ENCODE measurements at places on chromosomes 3 and 15.
A peak's percentile ranks its signal among the peaks of the same experiment; 100 is the strongest.

DNA sequence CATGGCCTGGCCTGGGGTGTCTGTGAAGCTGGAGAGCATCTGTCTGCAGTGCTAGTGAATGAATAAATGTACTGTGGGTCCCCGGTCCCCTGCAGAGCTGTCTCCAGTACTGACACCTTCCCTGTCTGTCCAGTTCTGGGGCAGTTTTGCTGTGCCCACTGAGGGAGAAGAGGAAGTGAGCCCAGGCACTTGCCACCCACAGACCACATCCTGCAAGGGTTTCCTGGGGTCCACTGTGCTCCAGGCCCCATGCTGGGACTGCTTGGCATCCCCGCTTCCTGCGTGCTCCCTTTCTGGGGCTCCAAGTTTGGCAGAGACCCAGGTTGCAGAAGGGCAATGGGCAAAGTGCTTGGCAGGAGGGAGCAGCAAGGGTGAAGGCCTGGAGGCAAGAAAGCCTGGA is 4.9 kb upstream of the SLC6A6 start:
- DNase-seq: peak; percentile 30

DNA sequence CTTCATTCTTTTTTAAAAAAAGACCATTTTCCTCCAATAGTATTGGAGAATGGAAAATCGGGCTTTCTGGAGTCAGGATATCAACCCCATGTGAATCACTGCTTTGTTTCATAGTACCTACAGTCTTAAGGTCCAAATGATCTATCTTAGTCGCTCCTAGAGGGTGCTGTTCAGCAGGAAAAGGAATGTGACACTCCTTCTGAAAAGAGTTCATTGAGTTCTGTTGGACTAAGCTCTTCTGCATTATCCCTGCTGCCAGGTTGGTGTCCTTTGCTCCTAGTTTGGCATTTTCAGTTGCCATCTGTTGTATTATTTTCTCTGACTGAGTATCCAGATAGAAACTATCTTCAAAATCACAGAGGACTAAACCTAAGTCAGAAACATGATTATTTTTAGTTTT is 57.2 kb downstream of the POLQ start:
- DNase-seq: no peak

GRCh38 chr3:59593380-59593779 is 543.6 kb upstream of the CFAP20DC start:
- no peak for DNase-seq

- DNase-seq: no peak
These were observed 248.1 kb downstream of the ERC2 start for GRCh38 chr3:56219894-56220805.

- no peak for DNase-seq
These were observed 38.6 kb downstream of the MOBP start for GRCh38 chr3:39505866-39506742.

GRCh38 chr3:127590282-127590592 is 296 bp downstream of the TPRA1 start:
- DNase-seq: no peak

DNA sequence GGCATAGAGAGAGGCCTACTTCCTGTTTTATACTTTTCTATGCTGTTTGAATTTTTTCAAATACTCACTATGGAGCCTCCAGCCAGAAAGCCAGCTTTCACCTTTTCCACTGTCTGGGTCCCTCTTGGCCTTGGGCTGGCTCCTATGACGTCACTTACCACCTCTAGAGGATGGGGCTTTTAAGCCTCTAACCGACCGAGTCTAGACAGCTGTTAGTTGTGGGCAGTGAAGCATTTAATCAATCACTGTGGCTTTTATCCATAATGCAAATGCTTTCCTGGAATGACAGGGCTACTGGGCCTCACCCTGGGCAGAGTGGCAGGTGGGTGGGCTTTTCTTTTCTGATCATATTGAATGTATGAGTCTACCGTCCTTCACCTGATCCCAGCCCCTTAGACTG is 61.9 kb downstream of the LRRK1 start:
- DNase-seq: no peak

DNA sequence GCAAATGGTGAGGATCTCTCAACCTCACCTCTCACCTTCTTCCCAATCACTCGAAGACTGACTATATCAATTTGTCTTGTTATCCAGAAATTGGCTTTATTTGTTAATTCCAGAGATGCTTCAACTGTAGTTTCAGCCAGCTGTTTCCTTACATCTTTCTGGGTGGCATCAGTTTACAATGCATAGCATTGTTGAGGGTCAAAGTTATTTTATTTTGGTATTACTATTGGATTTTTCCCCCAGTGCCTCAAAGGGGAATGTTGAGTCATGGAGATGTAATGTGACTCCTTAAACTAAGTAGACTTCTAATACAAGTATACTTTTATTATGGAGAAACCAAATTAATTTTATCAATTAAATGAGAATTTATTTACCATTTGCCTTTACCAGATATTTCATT is 351.6 kb downstream of the TIGIT start:
- no peak for DNase-seq

- DNase-seq: no peak
These were observed 132.8 kb downstream of the KCNAB1 start for GRCh38 chr3:156253150-156253549.

DNA sequence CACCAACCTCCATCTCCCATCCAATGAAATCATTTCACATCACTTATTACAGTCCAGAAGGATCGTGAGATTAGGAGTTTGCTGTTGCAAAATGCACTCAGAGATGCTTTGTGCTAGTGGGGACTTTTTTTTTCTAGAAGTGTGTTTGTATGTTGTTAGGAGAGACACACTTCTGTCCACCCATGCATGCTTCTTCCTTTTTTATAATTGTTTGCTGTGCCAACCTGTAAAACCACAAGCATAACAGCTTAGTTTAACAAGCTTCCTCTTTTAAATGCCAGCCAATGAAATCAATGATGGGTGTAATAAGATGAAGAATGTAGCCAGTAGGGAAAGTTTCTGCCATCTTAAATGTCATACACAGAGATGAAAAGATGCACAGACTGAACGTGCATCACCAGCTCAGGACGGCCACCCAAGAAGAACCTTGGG is 305.6 kb upstream of the STT3B start:
- DNase-seq: no peak

DNA sequence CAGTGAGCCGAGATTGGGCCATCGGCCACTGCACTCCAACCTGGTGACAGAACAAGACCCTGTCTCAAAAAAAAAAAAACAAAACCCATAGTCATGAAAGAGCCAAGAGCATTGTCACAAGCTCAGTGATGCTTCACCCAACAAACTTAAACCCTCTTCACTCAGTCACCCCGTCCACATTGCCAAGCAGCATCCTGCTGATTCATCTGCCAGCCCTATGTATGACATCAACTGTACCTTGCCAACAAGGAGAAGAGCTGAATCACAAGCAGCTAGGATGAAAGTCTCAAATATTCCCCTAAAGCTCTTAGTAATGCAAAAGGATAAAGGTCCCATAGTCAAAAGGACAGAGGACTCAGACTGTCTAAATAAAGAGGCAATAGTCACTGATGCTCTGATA is 90.0 kb downstream of the ANO10 start:
- DNase-seq: no peak

DNA sequence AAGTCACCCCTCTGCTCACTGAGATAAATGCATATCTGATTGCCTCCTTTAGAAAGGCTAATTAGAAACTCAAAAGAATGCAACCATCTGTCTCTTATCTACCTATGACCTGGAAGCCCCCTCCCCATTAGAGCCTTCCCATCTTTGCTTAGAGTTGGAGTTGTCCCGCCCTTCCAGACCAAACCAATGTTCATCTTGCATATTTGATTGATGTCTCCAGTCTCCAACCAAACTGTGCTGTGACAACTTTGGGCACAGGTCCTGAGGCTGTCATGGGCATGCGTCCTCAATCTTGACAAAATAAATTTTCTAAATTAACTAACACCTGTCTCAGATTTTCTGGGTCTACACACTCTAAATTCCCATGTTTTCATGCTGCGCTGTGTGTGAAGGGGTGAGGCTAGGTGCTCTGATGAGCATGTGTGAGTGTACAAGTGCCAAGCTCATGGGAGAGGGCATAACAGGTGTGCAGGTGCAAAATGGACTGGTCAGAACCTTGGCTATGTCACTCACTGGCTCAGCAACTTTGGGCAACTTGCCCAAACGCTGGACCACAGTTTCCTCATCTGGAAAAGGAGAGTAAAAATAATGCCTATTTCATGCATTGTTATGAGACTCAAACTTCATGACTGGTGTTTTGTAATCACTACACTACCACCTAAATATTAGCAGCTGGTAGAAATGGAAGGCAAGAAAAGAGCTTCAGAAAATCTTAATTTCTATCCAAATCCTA is 7.2 kb downstream of the DAPK2 start:
- DNase-seq: no peak

GRCh38 chr3:150703299-150703755 is 393 bp downstream of the ERICH6 start:
- no peak for DNase-seq

DNA sequence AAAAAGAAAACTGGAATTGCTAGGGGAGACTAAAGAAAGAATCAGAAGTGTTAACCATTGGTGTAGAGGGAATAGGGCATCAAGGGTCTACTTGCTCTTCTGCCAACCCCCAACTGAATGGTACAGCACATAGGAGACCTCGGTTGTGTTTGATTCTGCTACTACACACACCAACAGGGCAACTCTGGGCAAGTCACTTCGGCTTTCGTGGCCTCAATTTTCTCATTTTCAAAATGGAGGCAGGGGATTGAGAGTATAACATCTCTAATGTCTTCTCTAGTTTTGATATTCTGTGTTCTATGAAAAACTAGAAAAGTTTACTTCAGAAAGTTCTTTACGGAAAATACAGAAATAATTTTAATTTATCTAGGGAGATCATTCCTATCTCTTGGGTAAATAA is 120.3 kb upstream of the PHLDB2 start:
- DNase-seq: no peak

DNA sequence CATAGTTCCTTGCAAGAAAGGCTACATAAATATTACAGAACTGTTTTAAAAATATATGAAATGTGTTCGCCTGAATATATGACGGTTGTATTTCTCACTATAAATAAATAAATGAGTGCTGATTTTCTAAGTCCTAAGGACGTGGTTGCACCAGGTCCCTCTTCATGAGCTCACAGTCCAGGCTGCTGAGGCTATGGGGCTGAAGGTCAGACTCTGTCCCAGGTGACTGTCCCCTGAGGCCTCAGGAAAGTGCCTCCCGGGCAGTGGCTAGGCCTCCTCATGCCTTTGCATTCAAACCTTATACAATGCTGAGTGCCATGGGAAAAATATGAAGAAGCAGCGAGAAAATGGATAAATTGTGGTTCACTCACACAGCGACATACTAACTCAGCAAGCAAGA is 43.5 kb upstream of the SSR3 start:
- no peak for DNase-seq

DNA sequence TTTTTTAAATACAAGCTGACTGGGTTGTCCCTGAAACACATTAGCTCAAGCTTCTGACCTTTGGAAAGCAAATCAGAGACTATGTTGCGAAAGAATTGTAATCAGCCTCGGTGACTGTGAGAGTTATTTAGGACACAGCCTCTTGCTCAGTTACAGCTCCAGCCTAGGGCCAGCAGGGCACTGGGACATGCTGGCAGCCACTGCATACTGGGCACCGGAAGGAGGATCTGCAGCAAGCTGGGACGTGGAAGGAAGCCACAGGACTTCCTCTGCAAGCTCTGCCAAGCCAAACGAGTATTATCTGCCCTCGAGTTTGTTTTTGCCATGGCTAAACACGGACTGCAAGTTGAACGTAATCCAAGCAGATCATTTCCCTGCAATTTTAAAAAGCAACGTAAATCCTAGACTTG is 24.4 kb upstream of the COPG1 start:
- DNase-seq: no peak

GRCh38 chr3:42807929-42808328 is 1.3 kb upstream of the ACKR2 start:
- DNase-seq: no peak

DNA sequence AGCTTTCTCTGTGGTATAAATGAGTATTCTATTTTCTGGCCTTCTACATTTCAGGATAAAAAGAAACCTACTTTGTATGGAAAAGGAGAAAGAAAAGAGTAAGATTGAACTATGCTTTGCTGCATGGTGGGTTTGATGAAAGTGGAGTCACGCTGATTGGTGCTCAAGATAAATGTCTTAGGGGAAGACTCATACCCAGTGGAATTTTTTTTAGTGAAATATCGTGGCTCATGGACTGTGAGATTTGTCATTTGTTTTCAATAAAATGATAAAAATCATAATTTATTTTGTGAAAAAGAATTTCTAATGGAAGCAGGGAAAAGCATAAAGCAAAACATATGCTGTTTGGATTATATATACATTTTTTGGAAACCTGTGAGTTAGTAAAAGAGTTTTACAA is 292.5 kb downstream of the ZPLD1 start:
- DNase-seq: no peak

DNA sequence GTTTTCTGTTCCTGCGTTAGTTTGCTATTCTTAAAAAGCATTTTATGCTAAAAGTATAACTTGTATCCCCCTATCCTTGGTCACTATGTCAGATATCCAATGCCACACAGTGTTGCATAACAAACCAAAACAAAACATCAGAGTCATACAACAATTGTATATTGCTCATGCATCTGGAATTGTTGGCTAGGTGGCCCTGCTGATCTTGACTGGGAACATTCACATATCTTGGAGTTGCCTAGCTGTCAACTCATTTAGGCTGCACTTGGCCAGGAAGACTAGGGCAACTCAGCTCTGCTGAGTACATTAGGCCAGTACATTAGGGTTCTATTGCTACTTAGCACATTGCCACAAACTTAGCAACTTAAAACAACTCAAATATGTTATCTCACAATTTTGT is 706.5 kb upstream of the UBE2E2 start:
- DNase-seq: no peak

DNA sequence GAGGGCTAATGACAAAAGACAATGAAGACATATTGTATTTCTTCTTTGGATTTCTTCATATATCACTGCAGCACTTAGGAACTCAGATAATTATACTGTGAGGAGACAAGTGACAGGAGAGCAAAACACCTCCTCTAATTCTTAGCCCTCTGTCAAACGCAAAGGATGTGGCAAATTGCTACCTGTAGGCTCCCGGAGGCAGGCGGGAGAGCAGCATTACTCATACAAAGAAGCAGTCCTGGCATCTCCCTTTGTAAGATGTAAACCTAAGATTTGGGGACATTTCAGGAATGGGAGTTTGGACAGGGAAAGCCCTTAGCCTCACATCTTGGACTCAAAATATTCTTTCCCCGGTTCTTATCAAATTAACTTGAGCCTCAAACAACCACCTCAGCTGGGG is 460.8 kb downstream of the SOX2 start:
- DNase-seq: no peak

- DNase-seq: peak; percentile 28
These were observed 21.2 kb downstream of the GCSAM start for GRCh38 chr3:112111785-112112402.

DNA sequence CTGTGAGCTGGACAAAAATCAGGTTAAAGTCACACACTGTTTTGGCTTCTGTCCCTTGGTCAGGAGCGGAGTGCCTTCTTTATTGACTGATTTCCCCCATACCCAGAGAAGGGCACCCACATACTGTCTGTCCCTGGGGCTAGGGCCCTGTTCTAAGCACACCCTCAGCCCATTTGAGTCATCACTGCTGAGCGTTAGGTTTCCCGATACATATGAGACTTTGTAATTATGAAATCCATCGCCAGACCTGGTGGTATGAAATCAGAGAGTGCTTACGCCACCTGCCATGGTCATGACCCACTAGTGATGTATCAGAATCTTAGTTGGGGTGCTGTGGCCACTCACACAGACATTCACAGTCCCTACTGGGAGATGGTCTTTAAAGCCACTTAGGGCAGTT is 96.8 kb downstream of the CHDH start:
- no peak for DNase-seq

- no peak for DNase-seq
These were observed 515.1 kb downstream of the GABRG3 start for GRCh38 chr15:27486051-27486450.
